ENCODE measurements at places on chromosomes 3 and 15.

- no peak for DNase-seq
Observed at GRCh38 chr3:175495331-175495730, 636.2 kb downstream of the NAALADL2 start.

- no peak for DNase-seq
Observed at GRCh38 chr15:58520464-58520863, 88.7 kb downstream of the LIPC start.

DNA sequence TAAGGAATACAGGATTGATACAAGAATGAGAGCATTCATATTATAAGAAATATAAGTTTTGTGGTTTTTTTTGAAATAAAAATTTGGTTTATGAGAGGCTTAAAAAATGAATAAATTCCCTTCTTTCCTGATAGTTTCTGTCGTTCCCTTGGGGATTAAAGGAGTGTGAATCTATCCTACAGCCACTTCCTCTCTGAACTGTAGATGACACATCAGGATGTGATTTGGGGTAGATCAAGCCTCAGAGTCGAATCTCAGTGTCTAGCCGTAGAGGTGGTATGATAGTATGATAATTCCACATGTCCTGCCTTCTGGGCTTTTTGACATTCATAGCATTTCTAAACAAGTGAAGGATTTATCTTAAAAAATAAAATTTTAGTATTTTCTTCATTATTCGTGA, 343.1 kb downstream of the LPP start:
- no peak for DNase-seq

DNA sequence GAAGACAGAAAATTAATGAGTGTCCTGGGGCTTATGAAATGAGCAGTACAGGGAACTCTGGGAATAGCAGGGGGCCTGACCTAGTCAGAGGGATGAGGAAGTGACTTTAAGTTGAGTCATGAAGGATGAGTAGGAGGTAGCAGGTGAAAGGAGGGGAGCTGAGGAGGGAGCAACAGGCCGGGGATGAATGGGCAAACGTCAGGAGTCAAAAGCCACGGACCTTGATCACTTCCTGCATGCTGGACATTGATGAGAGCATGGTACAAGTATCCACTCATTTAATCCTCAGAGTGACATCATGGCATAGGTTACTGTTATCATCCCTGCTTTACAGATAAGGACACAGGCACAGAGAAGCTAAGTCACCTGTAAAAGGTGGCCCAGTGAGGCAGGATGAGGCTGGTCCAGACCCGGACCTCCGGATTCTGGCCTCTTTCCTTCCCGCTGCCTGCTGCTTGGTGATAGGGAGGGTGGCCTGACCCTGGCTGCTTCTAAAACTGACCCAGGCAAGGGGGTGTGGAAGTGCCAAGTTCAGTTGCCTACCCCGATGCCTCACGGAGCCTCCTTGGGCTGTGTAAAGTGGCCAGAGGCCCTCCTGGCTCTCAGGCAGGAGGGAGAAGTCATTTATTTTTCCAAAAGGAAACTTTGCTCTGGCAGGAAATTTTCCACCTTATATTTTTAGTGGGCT, 7.6 kb downstream of the CORO2B start:
- no peak for DNase-seq

- no peak for DNase-seq
Observed at GRCh38 chr3:173622166-173622565, 224.6 kb downstream of the NLGN1 start.

DNA sequence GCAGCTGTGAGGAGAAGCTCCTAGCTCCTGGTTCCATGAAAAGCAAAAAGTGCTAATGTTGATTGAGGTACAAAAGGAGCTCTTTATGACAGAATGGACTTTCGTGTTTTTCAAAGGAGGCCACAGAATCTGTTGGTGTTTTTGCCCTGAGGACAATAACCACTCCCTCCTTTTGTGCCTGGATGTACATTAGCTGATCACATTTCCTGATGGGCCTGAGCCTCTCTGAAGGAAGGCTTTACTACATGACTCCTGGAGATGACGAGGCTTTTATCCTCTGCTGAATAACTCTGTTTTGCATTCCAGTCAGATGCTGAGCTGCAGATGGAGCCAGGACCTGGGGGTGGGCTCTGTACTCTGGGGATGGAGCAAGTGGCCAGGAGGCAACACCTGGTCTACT, 301.9 kb downstream of the CACNA2D3 start:
- DNase-seq: no peak

DNA sequence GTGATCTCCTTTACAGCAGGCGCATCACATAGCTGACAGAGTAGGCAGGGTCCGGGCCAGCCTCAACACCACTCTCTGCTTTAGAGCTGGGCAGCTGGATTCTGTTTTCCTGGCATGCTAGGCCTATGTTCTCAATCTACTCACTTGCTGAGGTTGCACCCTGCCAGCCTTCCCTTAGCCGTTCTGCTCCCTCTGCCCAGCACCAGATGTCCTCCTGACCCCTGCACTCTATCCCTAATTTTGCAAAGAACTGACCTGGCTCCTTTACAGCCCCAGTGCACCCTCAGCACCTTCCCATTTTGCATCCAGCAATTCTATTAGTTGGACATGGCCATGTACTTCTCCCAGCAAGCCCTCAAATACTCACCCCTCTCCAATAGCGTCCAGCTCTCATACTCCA, 371.6 kb upstream of the WNT5A start:
- no peak for DNase-seq

DNA sequence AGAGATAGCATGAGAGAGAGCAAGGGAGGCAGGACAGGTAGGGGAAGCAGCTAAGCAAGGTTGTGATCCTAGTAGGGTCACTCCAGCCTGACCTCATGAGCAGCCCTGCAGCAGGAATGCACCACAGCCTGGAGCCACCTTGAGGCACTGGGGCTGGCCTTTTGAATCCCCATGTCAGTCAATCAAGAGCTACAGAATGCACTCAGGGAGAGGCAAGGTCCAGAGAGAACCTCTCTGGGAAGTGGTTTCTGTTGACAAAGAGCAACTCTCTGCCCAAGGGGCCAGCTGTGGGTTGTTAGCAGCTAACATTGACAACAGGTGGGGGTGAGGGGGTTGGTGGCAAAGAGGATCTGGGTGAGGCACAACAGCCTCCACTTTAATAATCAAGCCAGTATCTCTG, 54.6 kb downstream of the TRANK1 start:
- DNase-seq: no peak

DNA sequence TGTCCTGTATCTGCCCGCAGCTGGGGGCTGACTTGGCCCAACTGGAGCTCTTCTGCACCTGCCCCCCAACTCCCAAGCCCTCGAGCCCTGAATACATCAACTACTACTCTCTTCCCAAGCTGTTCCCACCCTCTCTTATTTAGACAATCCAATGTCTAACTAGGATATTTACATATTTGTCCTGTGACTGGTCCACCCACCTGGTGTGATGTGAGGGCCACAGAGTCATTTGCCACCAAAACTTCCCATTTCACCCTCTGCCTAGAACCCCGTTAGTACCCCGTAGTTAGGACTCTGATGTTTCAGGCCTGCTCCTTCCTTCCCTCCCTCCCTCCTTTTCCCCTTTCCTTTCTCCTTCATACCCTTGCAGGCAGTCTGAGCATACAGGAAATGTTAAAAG, 6.4 kb downstream of the CPLX3 start:
- DNase-seq: no peak

DNA sequence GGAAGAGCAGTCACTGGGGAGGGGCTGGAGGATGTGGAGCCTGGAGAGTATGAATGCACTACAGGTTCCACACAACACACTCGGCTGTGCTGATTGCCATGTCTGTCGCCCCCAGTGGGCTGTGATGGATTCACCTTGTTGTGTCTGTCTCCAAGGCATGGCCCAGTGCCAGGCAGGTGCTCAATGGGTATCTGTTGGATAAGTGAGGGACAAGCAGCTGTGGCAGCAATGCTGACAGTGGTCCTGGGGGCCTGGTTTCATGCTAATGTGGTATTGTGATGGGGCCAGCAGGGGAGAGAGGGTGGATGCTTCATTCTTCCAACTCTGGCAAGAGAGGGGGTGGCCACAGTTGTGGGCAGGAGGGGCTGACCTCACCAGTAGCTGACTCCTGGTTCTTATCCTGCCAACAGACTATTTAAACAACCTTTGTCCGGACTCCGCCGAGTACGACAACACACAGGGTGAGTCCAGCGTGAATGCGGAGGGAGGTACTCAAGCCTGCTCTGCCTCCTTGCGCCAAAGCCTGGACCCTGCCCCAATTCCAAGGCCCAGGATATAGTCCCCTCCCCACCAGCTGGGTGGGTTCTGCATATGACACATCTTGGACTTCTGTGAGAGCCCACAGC, 47.3 kb upstream of the NR2C2 start:
- DNase-seq: no peak

GRCh38 chr3:176953106-176954060, 243.9 kb downstream of the TBL1XR1 start:
- no peak for DNase-seq

GRCh38 chr3:82088749-82089148, 327.3 kb upstream of the GBE1 start:
- no peak for DNase-seq

DNA sequence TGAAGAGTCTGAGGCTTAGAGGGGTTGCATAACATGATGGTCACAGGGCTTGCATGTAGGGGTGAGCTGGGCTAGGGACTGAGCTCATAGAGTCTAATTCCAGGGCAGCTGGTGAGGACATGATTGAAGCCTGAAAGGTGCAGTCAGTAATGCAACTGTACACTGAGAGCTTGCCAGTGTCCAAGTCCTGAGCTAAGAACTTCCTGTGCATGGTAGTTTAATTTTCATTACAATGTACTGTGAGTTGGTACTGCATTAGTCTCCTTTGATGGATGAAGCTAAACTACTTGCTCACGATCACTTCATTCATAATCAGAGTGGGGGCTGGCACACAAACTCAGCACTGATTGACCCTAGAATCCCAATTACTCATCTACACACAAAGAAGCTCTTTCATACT, 156.4 kb upstream of the CRBN start:
- DNase-seq: no peak

DNA sequence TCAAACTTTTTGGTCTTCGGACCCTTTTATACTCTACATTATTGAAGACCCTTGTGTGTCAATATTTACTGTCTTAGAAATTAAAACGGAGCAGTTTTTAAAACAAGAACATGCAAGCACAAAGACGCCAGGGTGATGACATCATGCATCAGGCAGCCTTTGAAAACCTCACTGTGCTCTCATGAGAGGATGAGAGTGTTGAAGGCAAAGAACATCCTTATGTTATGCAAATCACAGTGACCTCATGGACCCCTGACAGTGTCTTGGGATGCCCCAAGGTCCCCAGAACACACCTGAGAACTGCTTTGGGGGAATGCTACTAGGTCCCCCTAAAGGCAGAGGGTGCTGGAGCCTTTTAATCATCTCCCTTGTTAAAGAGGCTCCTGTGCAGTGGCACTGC, 51.6 kb downstream of the CHDH start:
- no peak for DNase-seq

GRCh38 chr3:111692593-111693552, 97.7 kb upstream of the ZBED2 start:
- DNase-seq: no peak

- DNase-seq: no peak
Observed at GRCh38 chr3:152322756-152323155, 54.0 kb downstream of the MBNL1 start.

DNA sequence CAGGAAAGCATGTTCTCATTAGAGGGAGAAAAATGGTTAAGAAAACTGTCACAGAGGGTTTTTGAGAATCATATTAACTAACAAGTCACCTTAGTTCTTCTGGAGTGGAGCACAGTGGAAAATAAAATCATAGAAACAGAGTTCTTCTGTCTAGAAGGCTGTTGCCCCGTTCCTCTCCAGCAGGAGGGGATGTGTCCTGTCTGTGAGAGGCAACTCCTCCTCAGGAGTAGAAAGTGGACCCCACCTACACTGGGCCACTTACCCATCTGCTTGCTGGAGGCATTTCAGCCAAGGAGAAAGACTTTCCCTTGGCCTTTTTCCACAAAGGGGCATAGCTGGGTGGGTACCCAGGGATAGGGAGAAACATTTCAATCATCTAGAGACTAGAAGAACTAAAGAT, 106.6 kb downstream of the SSR3 start:
- DNase-seq: peak; percentile 35

DNA sequence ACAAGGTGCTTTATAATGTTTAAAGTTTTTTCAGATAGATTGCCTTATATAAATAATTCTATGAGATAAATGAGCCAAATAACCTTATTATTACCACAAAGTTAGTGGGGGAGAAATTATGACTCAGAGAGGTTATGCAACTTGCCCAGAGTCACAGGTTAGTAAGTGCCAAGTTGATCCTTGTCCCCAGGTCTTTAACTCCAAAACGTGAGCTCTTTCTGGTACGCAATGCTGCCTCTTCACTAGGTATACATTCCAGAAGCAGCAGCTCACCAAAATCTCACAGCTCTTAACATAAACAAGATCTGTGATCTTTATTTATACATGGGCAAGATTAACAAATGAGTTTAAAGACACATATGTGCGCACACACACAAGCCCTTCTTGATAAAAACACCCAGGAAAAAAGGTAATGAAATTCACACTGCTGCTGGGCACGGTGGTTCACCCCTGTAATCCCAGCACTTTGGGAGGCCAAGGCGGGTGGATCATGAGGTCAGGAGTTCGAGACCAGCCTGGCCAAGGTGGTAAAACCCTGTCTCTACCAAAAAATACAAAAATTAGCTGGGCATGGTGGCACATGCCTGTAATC, 59.8 kb upstream of the NR2F2 start:
- DNase-seq: no peak

DNA sequence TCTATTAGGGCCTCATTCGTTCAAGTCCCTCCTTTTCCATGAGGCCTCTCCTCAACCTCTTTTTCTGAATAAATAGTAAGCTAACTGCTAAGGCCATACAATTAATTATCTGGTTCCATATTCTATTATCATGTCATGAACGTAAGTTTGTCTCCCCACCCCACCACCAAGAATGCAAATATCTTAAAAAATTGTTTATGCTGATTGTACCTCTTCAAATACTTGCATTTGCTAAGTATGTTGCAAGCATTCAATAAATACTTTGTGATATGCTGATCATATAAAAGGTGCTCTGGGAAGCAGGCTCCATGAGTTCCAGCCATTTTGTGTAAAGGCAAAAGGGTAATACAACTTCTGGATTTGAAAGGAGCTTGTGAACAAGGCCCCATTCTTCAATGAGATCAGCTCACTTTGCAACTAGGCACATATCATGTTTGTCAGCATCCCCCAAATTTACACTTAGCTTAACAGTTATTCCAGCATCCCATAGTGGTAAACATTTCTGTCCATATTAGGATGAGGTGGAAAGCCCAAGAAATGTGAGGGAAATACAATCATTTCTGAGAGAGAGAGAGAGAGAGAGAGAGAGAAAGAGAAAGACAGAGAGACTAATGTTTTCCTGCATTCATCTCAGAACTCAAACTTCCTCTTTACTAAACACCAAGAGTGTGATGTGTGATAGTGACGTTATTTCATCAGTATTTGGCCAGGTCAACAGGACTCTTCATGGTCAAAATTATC, 33.2 kb downstream of the SLC12A8 start:
- no peak for DNase-seq

DNA sequence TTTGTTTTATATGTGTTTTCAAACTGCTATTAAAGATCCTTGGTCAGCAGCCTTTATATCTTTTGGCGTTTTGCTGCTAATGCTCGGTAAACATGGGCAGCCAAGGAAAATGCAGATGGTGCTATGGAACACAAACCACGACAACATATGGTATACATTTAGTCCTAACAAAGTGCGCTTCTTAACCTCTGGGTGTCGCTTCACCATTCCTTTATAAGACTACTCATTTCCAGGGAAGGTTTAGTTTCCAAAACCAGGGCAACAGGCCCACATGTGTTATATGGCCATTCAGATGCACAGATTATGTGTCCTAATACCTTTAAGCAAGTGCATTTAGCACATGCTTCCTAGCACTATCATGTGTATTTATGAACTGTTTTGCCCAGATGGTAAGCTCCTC, 14.7 kb downstream of the SHOX2 start:
- DNase-seq: no peak

- DNase-seq: no peak
Observed at GRCh38 chr15:81752974-81753373, 292.8 kb downstream of the MEX3B start.
